HT1080 (cell line): ENCODE measurements at places on chromosomes 3 and 15.
A peak's percentile ranks its signal among the peaks of the same experiment; 100 is the strongest.

DNA sequence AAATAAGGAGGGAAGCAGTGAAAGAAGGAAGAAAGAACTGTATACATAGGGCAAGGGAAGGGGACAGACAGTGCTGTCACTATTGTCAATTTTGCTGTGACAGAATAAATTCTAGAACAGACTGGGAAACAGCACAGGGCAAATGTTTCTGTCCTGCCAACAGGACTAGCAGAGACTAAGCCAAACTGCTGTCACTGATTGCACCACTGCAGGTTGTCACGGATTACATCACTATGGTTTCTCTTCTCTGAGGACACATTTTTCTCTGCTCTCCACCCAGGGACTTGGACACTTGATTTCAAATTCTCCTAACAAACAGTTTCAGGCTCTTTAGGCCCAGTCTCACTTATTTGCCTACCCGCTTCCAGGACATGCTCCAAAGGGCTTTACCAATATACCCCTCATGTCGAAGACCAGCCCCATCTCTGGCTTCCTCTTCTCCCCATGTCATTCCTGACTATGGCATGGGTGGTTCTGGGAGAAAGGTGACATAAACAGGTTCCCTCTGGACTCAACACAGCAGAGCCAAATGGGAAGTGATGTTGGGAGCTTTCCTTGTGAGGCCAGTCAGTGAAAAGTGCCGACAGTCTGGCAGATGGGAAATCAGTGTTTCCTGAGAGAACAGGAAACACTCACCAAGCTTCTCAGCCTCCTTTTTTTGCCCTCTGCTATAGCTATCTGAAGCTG is 70.2 kb upstream of the ST3GAL6 start:
- DNase-seq = no peak

- no peak for DNase-seq
These were observed 135.1 kb upstream of the NPHP3 start for GRCh38 chr3:132857317-132857716.

DNA sequence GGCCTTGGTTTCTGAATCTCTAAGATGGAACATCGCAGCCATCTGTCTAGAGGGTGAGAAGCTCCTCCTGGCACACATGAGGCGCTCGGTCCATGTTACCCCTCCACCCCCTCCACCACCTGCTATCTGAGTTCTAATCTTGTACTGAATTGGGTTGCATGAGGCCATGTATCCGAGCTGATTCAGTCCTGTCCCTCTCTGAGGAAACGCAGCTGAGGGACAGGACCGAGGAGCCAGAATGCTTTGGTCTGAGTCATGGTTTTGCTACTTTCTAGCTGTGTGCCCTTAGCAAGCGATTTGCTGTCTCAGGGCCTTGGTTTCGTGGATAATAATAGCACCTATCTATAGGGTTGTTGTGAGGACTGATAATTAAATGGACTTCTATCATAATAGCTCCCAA is 87.8 kb upstream of the SEC13 start:
- peak; percentile 16 for DNase-seq

DNA sequence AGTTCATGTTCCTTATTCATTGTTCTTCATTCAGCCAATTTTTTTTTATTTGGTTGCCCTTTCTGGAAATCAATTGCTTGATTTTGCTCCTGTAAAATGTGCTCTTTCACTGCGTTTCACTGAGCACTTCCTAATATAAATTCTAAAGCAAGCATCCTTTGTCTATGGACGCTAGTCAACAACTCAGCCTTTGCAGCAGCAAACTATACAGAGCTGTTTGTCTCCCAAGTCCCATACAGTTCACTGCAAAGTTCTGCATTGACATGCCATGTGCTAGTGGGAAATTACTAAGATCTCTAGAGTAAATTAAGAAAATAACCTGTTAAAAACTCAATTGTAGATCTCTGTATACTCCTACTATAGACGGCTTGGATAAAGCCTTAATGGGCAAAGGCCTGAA is 130.1 kb upstream of the BHLHE40 start:
- DNase-seq = no peak

DNA sequence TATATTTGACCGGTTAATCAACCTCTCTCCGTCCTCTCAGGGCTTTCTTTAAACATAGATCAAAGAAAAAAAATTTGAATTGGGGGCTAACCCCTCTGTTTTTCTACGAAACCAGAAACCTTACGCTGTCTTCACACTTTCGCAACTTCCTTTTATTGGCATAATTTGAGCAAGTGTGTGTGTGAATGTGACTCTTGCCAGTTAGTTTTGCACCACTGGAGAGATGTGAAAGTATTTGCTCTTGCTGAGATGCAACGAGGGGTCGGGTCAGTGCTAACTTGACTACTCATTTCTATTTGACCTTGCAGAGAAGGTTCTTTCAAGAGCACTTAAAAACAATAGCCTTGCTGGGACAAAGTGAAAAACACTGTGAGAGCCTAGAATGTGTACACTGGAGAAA is 81.2 kb downstream of the FAM43A start:
- no peak for DNase-seq
